ENCODE measurements at places on chromosomes 1 and 21.

DNA sequence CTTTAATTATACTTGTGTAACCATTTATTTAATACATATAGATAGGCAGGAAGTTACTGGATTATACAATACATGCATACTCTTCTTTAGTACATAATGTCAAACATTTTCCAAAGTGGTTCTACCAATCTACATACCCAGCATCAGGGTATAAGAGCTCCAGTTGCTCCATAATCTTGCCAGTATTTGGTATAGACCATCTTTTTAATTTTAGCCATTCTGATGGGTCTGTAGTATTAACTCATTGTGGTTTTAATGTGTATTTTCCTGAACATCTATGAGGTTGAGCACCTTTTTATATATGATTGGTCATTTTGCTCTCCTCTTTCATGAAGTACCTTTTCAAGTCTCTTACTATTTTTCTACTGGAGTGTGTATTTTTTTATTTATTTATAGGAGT, 32.1 kb downstream of the EBNA1BP2 start:
- no peak for DNase-seq

DNA sequence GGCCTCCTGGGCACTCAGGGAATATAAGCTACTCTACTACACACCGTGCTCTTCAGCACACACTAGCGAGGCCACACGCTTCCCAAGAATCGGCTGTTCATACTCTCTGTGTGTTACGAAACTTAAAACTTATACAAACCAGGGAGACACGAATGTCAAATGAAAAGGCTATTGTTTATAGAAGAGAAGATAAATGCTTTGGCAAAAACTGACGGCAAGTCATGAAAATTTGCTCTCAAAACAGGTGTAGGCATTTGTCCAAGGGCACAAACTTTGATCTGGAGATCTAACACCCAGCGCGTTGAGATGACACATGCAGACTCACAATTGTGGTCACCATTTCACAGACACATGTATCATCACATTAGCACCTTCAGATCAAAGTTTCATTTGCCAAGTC, 46.1 kb downstream of the USP48 start:
- no peak for DNase-seq

- DNase-seq, result peak; percentile 3
Measured at GRCh38 chr1:35202048-35202719, 9.2 kb upstream of the SFPQ start.

- DNase-seq, result no peak
Measured at GRCh38 chr1:75502776-75503175, 108.1 kb downstream of the SLC44A5 start.
